K562 (cell line): ENCODE measurements at places on chromosomes 5 and 9. TPM values are rescaled to one million over a fixed set of nuclear protein-coding genes. Genes with fewer than 3 reads are reported as not detected.

The GAS1 gene
- total RNA-seq = 0.07 TPM in 1 of 2 replicates, not detected in the other

GRCh38 chr5:96709152-96709821 is 47.1 kb downstream of the CAST start:
- no peak overlapping the region; the same call in 2 of the 3 replicates for H3K27ac ChIP-seq
- no peaks in the 10 kb centered on the region; the same call in 1 of the 2 replicates for H3K4me1 ChIP-seq
- H3K27me3 ChIP-seq = no peaks in the 10 kb centered on the region
- H3K36me3 ChIP-seq = no peaks in the 10 kb centered on the region

DNA sequence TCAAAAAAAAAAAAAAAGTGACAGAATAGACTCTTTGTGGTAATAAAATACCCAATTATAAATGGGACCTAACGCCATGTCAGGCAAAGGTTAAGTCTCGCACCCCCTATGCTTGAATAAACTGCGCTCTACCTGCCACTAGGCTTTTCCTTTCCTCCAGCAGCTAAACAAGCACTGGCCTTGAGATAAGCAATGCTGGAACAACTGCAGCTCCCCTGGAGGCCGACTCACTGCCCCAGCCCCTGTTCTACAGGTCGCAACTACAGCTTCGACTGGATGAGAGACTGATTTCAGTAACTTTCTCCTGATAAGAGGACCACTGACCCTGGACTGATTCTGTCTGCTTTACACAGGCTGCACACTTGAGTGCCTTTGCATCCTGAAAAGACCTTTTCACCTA is 210.2 kb downstream of the HSPA4 start:
- H3K27me3 ChIP-seq = peaks cover 15% of the 10 kb centered on the region
- H3K4me1 ChIP-seq = no peaks in the 10 kb centered on the region
- no peak overlapping the region for H3K4me3 ChIP-seq
- H3K27ac ChIP-seq = no peak overlapping the region
- H3K36me3 ChIP-seq = no peaks in the 10 kb centered on the region
- no peak for DNase-seq

The PFN3 gene
- total RNA-seq = not detected in 2 replicates

DNA sequence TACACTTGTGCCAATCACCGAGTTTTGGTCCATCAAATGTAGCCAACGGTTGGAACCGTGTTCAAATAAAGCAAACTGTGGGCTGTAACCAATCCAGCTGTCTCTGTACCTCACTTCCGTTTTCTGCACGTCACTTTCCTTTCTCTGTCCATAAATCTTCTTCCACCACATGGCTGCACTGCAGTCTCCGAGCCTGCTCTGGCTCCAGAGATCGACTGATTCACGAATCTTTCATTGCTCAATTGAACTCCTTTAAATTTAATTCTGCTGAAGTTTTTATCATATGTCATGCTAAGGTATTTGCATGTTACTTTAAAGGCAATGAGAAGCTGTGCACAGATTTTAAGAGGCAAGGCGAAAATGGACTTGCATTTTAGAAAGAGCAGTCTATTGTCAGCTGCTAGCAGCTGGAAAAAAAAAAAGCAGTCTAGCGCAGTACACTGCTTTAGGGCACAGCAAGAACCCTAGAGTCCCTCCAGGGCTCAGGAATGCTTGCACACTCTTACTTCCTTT is 13.2 kb downstream of the TTC39B start:
- DNase-seq = no peak
- H3K27ac ChIP-seq = no peak overlapping the region
- H3K4me1 ChIP-seq = no peaks in the 10 kb centered on the region; the same call in 1 of the 2 replicates
- no peak overlapping the region for H3K4me3 ChIP-seq

The IRX2 gene
- 0.07 and 0.13 TPM in 2 replicates for total RNA-seq

- no peaks in the 10 kb centered on the region; the same call in 2 of the 3 replicates for H3K36me3 ChIP-seq
- H3K4me1 ChIP-seq = peaks cover 16% of the 10 kb centered on the region
- DNase-seq = peak; percentile 14
Observed at GRCh38 chr5:169637549-169638121, 560 bp downstream of the DOCK2 start.

- no peak overlapping the region for H3K27ac ChIP-seq
- H3K4me1 ChIP-seq = peaks cover 19% of the 10 kb centered on the region; the same call in 2 of the 3 replicates
- H3K27me3 ChIP-seq = no peaks in the 10 kb centered on the region
- no peaks in the 10 kb centered on the region for H3K36me3 ChIP-seq
Observed at GRCh38 chr5:173800340-173800739, 87.8 kb upstream of the CPEB4 start.

GRCh38 chr5:146254223-146254622 is 50.8 kb downstream of the RBM27 start:
- H3K36me3 ChIP-seq = peaks cover 78% of the 10 kb centered on the region
- H3K27ac ChIP-seq = no peak overlapping the region
- no peaks in the 10 kb centered on the region for H3K27me3 ChIP-seq
- H3K4me3 ChIP-seq = no peak overlapping the region

DNA sequence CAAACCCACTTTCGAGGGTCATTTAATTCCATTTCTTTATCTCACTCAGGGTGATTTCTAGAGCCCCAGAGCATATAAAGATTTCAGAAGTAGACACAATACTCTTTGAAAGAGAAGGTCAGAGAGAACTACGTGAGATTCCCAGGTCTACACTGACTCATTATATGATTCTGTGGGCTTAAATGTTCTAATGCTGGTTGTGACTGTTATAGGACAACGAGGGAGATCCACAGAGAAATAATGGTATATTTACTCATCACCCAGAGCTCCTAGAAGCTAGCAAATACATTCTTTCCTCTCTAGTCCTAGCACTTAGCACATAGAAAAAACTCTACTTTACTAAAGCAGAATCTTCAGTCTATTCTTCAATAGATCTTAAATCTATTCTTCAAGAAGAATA is 39.4 kb upstream of the GRAMD2B start:
- no peaks in the 10 kb centered on the region for H3K4me1 ChIP-seq
- H3K27me3 ChIP-seq = no peaks in the 10 kb centered on the region
- H3K36me3 ChIP-seq = no peaks in the 10 kb centered on the region
- no peak overlapping the region for H3K27ac ChIP-seq
- no peak overlapping the region for H3K4me3 ChIP-seq

DNA sequence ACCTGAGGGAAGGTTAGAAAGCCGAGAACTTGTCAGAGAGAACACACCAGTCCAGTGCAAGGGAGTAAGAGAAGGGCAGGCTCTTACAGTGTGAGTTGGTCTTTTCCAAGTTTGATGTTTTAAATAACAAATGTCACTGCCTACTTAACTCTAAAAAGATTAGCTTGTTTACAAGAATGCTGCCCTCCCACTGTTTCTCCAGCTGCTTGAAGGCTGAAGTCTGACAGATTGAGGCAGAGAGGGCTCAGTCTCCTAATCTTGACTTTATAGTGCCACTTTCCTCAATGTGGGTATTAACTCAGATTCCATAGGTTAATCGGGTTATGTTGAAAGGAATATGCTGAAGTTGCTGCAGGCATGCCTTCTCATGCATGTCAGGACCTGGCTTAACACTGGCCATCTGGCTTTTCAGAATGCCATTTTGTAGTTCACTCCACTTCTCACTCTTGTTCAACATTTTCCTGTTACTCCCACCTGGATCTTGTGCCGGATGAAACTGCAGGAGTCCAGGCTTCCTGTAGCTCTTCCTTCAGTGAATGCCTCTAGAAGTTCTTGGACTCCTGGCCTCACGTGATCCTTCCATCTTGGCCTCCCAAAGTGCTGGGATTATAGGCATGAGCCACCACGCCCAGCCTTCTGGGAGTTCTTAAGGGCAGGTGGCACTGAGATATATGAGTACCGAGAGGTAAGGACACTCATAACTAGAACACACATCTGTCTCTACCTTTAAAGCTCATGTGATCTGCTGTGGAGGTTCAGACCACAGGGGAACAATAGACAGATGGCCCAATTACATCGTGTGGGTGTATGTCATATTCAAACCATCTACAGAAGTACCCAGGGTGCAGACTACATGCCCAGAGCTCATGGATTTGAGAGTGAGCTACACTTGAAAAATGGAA is 249.7 kb downstream of the ARHGAP26 start:
- no peak for DNase-seq
- no peaks in the 10 kb centered on the region for H3K4me1 ChIP-seq
- H3K36me3 ChIP-seq = no peaks in the 10 kb centered on the region
- no peak overlapping the region for H3K4me3 ChIP-seq
- no peaks in the 10 kb centered on the region for H3K27me3 ChIP-seq

- no peak for DNase-seq
- H3K27ac ChIP-seq = no peak overlapping the region
- H3K4me1 ChIP-seq = no peaks in the 10 kb centered on the region
Observed at GRCh38 chr5:57816108-57816507, 333.5 kb upstream of the ACTBL2 start.

GRCh38 chr9:127004946-127005769 is 90.6 kb downstream of the RALGPS1 start:
- no peak for DNase-seq
- H3K27me3 ChIP-seq = peaks cover 5% of the 10 kb centered on the region
- no peak overlapping the region for H3K27ac ChIP-seq
- H3K36me3 ChIP-seq = no peaks in the 10 kb centered on the region

DNA sequence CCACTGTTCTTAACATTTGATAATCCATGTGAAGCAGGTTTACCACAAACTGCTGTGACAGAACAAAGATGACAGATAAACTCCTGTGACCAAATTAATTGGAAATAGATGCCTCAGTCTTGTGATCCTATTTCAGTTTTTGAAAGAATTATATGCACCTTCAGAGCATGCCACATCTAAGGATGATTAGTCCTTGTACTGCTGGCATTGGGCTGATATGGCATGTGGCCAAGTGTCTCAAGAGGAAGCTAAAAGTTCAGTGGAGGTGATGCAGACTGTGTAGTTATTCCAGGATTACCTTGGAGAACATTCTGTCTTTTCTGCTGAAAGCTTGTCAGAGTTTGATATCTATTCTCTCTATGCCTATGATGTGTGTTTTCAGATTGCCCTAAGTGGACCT is 314.4 kb upstream of the EFNA5 start:
- H3K4me3 ChIP-seq = no peak overlapping the region
- H3K27me3 ChIP-seq = no peaks in the 10 kb centered on the region
- no peaks in the 10 kb centered on the region for H3K4me1 ChIP-seq
- no peaks in the 10 kb centered on the region for H3K36me3 ChIP-seq
- H3K27ac ChIP-seq = no peak overlapping the region

DNA sequence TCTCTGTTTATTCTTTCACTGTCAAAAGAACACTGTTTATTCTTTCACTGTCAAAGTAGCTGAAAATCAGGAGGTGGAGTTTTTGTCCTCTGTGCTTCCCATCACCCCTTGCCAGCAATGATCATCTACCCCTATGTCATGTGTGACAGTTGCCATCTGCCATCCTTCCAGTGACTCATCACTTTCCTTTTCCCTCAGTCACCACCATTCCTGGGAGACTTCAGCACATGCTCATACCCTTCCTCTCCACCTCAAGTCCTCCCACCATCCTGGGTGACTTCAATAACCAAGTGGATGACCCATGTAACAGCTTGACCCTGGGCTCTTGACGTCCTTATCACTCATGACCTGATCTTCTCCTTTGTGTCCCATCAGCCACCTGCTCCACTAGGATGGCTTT is 43.3 kb upstream of the RASEF start:
- H3K36me3 ChIP-seq = no peaks in the 10 kb centered on the region
- H3K27ac ChIP-seq = no peak overlapping the region
- no peak overlapping the region for H3K4me3 ChIP-seq
- H3K27me3 ChIP-seq = no peaks in the 10 kb centered on the region
